ENCODE measurements at places on chromosomes 7 and 10.

- no peak for DNase-seq
Measured at GRCh38 chr10:80453056-80453841, 861 bp upstream of the TSPAN14 start.

DNA sequence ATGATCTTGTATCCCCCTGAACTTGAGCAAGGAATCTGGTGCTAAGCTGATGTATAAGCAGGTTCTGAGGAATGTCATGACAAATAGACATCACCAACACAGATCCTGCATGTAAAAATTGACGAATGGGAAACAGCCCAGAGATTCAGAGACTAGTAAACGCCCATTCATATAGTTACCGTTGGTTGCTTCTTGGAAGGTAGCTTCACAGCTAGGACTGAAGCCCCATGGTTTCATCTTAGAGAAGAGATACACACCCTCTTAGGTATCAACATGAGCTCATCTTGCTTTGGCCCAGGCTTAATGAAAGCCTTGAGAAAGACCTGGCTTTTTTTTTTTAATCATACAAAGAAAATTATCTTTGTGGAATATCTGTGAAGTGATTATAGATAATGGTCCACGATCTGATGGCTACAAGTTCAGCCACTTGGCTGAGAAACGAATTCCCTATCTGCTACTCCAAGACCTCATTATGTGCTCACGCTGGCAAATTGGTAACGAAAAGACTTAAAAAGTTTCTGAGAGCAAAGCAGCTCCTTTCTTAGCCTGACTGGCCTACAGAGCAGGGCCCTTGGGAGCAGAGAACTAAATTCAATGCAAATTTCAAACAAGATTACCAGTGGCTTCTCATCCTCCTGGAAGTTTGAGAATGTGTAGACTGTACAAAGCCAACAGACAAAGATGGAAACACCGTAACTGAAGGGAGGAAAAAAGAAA is 181.1 kb downstream of the NRP1 start:
- DNase-seq, result no peak

DNA sequence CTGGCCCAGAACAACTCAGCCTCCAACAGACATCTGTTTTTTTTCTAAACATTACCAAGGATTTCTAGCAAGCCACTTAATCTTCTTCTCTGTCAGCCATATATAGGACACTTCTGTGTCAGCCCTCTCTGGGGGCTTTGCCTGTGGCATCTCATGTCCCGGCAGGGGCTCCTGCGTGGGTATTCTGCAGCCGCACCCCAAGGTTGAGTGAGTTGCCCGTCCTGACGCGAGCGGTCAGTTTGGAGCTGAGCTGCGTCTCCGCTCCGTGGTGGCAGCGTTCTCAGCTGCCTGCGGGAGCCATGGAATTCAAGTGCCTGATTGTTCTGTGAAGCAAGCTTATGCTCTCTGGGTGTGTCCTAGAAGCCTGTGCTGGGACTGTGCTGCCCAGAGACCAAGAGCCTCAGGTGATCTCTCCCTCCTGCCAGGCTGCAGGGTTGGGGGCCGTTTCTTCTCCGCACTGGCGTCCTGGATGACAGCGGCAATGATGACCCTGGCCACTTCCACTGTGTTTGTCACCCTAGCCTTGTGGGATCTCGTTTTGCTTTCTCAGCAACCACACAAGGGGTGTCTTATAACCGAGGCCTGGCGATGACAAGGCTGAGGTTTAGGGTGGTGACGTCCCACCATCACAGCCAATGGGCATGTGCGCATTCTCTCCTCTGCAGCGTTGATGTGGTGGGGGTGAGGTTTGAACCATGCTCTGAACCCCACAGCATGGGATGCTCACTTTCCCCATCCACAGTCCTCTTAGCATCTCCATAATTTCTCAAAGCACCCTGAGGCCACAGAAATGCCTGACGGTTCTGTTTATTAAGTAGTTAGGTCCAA is 612.6 kb upstream of the FOXK1 start:
- DNase-seq, result no peak

DNA sequence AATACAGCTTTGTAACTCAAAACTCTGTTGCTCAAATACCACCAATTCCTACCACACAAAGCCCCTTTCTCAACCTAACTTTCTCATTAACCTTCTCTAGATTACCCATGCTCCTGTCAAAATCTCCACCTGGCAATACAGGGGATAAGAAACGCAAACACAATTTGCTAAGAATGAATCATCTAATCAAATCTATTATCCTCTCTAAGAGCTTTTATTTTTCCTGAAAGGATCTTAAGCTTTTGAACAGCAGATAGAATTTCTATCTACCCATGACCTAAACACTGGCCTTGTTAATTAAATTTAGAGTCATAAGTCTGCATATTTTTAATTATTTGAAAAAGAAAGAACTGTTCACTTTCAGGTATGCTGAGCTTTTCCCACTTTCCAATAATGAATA is 98.3 kb downstream of the HBP1 start:
- no peak for DNase-seq

- no peak for DNase-seq
Measured at GRCh38 chr7:5232874-5233273, 42.8 kb downstream of the WIPI2 start.

All from NCI-H526 (cell line).